ENCODE measurements at places on chromosomes 2 and 18.

GRCh38 chr2:127039387-127040031 lies 67.4 kb downstream of the BIN1 start:
- DNase-seq = no peak

GRCh38 chr2:191486584-191487320 lies 191.2 kb upstream of the NABP1 start:
- no peak for DNase-seq

DNA sequence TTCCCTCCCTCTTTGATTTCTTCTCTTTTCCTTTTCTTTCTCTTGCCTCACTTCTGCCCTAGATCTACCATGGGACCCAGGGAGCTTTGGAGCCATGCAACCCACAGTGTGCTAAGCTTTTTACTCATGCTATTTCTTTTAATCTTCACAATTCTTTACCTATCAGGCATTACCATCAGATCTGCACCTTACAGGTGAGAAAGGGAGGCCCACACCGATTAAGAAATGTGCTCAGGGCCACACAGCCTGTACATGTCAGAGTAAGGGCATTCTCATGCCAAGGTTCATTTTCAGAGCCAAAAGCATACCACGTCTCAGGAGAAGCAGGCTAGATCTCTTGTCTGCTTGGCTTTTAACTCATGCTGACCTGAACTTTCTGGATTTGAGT lies 161.9 kb downstream of the RPIA start:
- no peak for DNase-seq

DNA sequence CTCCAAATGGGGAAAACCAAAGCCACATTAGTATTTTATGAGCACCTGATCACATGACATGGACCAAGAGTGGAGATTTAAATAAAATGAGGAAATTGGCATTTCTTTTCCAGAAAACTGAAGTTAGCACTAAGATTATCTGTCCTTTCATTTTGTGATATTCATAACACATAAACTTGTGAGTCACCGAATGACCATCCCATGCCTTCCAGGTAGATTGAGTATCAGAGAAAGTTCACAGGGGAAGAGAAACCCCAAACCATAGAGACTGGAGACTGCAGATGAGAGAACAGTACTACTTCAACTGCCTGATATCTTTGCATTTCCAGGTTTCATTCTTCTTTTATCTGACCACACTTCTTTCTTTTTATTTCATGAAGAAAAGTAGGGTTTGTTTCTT lies 176.3 kb upstream of the LRP1B start:
- no peak for DNase-seq

- no peak for DNase-seq
These were observed 22.3 kb downstream of the DOK1 start for GRCh38 chr2:74576863-74577229.

- no peak for DNase-seq
These were observed 174.2 kb downstream of the MIB1 start for GRCh38 chr18:21914739-21915319.

GRCh38 chr2:152407204-152407721 lies 72.3 kb downstream of the FMNL2 start:
- DNase-seq = peak; percentile 19

DNA sequence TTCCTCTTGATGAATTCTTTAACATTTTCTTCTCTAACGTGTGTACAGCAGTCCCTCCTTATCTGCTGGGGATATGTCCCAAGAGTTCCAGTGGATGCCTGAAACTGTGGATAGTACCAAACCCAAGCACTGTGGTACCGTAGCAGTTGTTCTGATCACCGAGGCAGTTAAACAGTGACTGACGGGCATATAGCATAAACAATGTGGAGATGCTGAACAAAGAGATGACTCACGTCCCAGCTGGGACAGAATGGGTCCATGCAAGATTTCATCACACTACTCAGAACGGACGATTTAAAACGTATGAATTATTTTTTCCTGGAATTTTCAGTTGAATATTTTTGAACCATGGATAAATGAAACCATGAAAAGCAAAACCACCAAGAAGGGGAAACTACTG lies 54.5 kb upstream of the SPAG16 start:
- DNase-seq = no peak

GRCh38 chr2:109226128-109226527 lies 97.1 kb downstream of the SH3RF3 start:
- DNase-seq = no peak

DNA sequence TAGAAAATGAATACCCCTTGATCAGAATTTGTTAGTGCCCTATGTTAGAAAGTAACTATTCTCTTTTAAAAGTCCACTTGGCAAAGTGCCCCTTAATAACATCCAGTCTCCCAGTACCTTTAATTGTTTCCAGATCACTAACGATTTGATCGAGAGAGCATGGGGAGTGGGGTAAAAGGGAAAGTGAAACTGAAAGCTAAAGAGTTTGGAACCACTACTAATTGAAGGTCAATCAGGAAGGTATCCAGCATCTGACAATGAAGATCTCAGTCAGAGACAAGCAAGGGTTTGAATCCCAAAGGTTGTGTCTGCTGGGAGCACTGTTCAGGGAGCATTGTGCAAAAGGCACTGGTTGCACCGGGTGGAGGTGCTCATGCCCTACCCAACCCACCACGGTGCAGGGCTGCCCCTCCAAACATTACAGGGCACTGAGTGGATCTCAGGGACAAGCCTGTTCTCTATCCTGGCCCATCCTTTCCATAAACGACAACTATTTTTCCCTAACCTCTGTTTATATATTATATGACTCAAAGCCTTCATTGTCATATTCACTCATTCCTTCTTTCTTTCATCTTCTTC lies 14.6 kb upstream of the RIT2 start:
- no peak for DNase-seq

DNA sequence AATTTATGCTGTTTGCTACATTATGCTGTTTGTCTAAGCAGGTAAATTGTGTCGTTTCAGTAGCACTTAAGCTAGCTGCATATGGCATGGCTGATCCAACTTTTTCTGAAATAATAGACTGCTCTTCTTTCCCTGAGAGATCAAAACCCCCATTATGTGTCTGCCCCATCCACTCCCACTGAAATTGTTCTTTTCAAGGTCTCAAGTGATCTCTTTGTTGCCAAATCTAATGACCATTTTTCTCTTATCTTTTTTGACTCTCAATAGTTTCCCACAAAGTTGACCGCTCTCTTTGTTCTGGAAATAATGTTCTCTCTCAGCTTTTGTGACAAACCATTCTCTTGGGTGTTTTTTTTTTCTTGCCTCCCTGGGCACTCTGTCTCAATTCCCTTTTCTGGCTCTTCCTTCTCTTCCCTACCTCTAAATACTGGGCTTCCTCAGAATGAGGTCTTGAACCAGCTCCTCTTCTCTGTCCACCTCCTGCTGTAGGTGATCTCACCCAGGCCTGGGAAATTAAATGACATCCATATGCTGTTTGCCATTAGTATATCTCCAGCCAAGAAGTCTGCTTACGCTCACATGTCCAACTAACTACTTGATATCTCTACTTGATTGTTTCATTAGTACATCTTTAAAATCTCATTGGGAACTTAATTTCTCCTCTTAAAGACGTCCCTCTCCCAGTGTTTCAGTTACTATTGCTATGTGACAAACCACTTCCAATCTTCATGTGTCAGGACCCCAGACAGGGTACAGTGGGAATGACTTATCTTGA lies 107.3 kb upstream of the TLK1 start:
- DNase-seq = no peak

DNA sequence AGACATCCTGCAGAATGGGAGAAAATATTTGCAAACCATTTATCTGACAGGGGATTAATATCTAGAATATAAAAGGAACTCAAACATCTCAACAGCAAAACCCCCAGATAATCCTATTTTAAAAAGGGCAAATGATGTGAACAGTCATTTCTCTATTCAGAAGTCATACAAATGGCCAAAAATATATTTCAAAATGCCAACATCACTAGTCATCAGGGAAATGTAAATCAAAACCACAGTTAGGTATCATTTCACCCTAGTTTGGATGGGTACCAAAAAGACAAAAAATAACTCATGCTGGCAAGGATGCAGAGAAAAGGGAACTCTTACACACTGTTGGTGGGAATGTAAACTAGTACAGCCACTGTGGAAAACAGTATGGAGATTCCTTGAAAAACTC lies 70.0 kb downstream of the TBR1 start:
- DNase-seq = no peak

DNA sequence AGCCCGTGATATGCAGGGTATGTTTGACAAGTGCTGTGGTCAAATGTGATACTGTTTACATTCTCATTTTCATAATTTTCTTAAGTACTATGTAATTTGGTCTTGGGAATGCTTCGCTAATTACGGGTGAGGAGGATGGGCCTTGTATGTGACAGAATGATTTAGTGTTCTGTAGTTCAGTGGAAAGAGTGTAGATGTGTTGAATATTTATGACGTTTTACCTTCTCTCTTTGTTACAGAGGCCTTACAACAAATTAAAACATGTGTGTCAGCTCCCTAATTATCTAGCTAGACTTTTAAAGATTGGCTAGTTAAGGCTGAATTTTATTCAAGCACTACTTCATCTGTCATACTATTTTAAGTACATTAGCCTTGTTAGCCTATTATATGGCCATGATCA lies 10.6 kb upstream of the CHRNA1 start:
- no peak for DNase-seq

DNA sequence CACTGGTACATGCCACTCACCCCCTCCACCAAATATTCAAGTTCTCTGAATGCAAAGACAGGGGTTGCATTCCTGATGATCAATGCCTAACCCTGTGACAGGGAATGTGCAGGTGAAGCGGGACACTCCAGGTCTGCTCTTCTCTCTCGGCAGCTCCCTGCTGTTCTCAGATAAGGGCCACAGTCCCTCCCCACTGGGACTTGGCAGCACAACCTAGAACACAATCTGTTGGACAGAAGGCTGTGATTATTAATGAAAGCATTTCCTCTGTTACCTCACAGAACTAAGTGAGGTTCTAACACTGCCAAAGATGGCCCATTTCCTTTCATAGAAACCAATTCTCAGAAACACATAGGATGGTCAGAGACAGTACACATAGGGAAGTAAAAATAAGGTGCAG lies 42.7 kb downstream of the VSNL1 start:
- no peak for DNase-seq

DNA sequence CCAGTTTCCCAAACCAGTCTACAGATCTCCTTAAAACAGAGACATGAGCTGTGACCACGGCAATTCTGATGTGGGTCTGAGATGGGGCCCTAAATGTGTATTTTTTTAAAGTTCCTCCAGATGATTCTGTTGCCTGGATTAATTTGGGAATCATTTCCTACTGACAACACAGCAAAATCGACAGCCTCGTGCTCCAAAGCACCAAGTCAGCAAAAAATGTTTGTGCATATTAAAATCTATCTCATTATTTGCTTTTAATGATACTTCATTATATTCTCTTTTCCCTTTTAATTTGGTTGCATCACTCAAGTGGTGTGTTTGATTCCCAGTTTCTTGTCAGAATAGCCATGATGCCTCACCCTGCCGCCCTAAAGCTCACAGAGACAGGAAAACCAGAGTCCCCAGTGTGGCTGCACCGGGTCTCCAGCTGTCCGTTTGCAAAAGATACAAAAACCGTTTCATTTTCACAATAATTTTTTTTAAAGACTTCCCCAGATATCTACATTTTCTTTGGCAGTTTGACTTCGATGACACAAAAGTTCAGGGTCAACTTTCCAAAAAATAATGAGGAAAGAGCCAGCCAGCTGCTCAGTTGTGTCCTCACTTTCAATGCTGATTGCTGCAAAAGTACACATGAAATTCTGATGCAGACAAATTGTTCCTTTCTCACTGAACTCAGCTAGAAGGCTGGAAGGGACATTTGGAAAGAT lies 443.2 kb upstream of the ID2 start:
- DNase-seq = no peak

GRCh38 chr2:170503971-170504809 lies 210.9 kb upstream of the SP5 start:
- DNase-seq = no peak

GRCh38 chr2:105393373-105394055 lies 5.3 kb downstream of the FHL2 start:
- no peak for DNase-seq

DNA sequence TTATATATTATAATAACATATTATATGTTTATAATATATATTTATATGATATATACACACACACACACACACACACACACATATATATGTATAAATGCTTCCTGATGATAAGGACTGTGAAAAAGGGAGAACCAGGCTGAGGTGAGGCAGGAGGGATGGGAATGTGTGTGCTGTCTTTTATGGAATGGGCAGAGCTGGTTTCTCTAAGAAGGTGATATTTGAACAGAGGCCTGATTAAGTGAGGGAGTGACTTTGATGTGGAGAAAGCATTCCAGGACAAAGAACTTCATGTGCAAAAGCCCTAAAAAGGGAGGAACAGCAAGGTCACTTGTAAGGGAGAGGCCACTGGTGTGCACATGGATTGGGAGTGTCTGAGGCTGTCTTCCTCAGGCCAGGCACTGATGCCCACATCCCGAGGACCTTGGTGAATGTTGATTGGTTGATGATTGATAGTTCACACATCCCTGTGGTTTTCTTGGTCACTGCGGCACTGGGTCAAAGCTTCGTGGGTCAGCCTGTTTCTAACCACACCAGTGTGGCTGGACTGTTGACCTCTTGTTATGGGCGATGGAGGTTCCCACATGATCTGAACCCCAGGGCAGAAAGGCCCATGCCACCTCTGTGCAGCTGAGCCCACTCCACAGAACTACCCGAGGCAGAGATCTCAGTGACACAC lies 196.9 kb downstream of the MYCN start:
- DNase-seq = no peak

GRCh38 chr2:118169359-118170005 lies 81.2 kb downstream of the INSIG2 start:
- DNase-seq = peak; percentile 46

DNA sequence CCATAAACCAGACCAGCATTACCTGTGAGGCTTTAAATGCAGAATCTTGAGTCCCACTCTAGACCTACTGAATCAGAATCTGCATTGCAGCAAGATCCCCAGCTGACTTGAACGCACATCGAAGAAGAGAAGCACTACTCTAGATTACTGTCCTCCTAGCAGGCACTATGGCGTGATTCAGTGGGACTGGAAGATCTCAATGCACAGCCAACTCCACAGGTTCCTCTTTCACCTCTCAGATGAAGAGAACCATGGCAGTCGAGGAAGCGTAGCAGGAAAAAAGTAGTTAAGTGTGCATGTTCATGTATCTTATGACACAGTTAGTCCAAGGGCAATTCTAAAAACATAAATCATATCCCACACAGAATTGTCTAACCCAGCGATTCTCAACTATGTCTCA lies 97.4 kb downstream of the STK39 start:
- no peak for DNase-seq

DNA sequence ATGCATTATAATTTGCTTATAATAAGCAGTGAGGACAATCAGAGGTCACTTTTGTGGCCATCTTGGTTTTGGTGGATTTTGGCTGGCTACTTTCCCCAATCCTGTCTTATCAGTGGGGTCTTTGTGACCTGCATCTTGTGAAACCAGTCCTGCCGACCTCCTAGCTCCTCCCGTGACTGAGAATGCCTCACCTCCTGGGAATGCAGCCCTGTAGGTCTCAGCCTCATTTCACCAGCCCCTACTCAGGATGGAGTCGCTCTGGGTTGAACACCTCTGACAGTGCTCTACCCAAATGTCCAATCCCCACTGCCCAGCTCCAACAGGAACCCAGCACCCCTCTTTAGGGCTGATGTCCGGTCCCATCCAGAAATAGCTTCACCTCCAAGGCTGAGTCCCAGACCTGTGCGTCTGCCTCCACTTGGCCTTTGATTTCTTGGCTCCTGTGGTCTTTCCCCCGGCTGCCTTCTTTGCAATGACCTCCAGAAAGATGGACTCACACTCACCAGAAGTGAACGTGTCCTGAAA lies 31.3 kb upstream of the PXDN start:
- no peak for DNase-seq

GRCh38 chr2:9382604-9383235 lies 40.6 kb downstream of the ITGB1BP1 start:
- no peak for DNase-seq
